Caudate nucleus (tissue), 63 donors: ENCODE measurements at places on chromosomes 2 and 18.

DNA sequence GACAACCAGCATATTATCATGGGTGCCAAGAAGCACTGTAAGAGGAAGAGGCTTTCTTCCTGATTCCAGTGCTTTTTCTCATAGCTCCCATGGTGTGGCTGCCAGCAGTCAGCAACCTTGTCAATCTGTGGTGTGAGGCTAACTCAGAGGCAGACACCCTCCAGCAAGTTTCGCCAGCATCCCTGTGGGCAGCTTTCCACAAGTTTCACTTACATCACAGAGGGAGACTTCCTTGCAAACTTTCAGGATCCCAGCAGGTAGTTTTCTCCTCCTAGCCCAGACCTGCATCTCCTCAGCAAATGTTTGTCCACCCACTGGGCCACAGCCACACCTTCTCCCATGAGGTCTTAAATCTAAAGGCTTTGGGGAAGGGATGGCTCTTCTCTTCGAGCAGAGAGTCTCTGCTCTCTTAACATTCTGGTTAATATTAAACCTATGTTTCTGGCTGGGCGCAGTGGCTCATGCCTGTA, 9.1 kb downstream of the DNAH7 start:
- DNase-seq: no peak

- no peak for DNase-seq
These were observed 60.2 kb downstream of the CDCA7 start for GRCh38 chr2:173414823-173415322.

DNA sequence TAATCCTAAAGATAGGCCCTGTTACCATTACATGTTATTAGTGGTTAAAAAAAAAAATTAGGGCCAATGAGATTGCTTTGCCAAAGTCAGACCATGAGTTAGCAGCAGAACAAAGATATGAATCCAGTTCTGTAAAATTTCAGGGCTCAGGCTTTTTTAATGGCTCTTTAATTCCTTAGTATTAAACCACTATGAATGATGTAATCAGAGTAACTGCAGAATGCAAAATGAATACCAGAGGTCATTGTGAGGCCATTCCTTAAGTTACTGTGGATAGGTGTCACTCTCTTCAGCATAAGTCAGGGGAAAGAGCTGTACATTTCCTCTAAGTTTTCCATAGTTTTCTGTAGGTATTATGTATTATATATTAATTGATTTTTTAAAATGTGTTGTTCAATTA, 42.2 kb upstream of the TBR1 start:
- no peak for DNase-seq

- DNase-seq: no peak
These were observed 239.8 kb upstream of the MYT1L start for GRCh38 chr2:2570871-2571270.

DNA sequence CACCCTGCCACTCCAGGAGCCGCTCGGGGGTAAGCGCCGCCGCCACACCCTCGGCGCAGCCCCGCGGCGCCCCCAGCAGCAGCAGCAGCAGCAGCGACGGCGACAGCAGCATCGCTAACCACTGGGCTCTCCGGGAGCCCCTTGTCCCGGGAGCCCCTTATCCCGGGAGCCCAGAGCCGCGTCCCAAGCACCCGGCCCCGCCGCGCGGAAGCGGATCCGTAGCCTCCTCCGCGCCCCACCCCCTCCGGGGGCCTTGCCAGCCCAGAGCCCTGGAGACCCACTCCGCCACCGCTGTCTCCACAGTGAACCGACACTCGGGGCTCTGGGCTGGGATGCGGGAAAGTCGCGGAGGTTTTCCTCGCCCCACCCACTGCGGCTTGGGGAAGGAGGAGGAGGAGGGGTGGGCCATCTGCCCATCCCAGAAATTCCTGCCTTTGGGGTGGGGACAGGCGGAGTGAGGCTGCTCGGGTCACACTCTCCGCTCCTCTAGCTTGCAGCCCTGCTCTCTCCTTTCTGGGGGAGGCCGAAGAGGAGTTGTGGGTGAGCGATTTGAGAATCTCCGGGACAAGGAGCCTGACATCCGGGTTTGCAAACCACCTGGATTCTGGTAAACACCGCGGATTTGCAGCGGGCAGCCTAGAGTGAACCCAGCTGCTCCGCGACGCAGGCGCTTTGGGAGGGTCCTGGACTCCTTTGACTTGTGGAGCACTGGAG, at the start of gene PLA2R1:
PLA2R1 (minus strand) TSS at position 324 of the 714 bp plus-strand sequence; CDS start at position 112, 212 bp downstream.
- no peak for DNase-seq

- no peak for DNase-seq
These were observed 136.1 kb downstream of the DNER start for GRCh38 chr2:229578052-229578846.

GRCh38 chr2:120680136-120680761, 55.4 kb upstream of the GLI2 start:
- DNase-seq: peak; percentile 37

DNA sequence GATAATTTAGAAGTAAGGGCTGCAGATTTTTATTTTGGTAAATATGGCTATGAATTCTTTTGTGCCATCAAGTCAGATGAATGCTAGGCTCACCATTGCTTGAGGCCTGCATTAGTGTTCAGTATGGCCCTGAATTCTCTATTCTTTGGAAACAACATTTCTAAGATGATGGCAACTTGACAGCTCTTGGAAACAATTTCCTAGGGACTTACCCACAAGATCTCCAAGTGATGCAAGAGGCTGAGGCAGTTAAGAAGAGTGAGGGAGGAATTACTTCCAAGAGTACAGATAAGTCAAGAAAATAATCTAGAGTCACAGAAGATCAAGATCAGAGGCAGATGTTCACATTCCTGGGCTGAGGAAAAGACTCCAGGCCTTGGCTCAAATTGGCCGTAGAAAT, 129.1 kb downstream of the NRP2 start:
- DNase-seq: no peak

DNA sequence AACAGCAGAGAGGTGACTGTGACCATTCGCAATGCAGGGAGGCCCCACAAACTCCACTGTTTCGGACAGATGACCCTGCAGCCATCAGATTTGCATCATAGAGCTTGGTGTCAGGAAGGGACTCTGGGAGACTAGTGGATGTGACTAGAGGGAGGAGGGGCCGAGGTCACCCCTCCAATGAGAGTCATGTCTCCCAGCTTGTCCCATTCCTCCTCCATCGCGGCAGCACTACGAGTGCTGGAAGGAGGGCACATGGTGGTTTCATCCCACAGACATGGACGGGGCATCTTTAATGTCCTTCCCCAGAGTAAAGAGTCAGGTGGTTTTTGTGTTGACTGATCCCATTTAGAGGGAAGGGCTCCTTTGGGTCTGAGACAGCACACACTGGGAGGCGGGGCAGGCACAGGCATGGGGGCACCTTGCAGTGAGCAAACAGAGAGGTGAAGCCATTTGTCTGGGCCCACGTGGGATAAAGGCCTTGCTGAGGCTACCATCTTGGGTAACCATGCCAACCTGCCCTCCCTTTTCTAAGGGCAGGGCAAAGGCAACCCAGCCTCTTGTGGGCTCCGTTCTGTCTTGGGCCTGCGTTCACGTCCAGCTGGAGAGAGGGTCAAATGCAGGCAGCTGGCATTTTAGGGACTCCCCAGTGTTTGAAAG, 208.1 kb downstream of the ASB1 start:
- no peak for DNase-seq

GRCh38 chr18:73283788-73284187, 416.0 kb upstream of the NETO1 start:
- no peak for DNase-seq

GRCh38 chr2:212227755-212228154, 310.8 kb downstream of the ERBB4 start:
- DNase-seq: no peak

DNA sequence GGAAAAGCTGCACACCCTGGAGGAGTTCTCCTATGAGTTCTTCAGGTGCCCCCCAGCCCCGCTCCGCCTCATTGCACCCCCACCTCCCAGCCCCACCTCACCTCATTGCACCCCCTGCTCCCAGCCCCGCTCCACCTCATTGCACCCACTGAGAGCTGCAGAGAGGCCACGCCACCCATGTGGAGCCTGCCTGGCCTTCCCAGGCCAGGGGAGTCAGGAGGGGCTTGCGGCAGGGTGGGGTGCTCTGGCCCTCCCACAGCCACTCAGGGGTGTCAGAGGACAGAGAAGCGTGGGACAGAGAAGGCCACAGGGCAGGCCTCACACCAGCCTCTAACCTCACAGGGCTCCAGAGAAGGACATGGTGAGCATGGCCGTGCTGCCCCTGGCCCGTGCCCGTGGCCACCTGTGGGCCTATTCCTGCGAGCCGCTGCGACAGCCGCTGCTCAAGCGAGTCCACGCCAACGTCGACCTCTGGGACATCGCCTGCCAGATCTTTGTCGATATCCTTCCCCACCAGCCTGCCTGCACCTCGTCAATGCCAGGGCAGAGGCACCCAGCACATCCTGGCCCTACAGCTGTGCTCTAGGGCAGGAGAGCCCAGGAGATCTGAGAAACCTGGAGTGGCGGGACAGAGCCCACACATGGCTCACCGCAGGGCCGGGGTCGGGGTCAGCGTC, 15.0 kb upstream of the GPR17 start:
- no peak for DNase-seq

DNA sequence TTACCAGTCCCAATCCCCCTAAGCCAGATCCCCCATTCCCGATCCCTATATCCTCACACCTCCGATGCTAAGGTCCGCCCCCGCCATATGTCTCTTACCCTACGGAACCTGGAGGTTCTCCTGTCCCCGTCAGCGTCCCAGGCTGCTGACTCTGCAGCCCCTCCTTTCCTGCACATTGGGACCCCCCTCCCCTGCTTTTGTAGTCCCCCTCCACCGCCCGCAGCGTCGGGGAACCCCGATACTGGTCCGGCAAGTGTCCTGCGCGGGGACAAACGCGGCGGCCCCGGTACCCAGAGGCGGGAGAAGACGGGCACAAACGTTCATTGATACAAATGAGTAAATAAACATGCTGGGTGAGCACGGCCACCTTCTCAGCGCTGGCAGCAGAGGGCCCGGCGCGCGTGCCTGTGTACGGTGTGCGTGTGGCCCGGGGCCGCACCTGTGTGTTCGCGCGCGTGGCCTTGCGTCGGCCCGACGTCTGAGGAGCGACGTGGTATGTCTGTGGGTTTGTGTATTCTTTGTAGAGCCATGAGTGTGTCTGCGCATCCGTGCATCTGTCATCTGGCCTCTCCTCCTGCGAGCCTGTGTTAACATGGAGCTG, 2.0 kb upstream of the CYP26B1 start:
- DNase-seq: no peak

DNA sequence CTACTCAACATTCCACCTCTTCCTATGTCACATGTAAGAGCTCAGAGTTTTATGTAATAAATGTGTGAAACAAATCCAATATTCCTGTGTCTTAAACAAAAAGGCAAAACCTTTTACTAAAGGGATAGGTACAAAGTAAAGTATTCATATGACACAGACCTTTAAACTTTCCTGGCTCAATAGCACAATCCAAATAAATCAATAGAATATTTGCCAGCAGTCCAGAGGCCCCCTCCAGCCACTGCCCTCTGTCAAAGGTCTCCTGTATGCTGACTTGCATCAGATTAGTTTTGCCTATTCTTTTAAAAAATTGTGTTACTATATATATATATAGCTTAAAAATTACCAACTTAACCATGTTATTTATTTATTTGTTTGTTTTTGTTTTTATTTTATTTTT, 17.7 kb upstream of the PHLPP1 start:
- no peak for DNase-seq

DNA sequence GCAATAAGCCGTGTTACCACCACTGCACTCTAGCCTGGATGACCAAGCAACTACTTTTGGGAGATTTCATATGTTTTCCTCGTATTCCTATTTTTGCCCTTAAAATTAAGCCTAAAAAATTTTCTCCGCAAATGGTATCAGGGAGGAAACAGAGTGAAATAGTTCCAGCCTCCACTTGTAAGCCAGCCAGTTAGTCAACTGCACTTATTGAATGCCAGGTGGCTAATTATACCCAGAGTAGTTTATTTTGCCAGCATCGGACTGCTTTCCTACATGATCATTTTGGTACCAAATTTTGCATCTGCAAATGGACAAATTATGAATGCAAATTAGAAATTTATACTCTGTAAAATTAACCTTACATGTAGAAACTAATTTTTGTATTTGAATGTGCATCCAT, 90.2 kb upstream of the ARHGAP28 start:
- no peak for DNase-seq

DNA sequence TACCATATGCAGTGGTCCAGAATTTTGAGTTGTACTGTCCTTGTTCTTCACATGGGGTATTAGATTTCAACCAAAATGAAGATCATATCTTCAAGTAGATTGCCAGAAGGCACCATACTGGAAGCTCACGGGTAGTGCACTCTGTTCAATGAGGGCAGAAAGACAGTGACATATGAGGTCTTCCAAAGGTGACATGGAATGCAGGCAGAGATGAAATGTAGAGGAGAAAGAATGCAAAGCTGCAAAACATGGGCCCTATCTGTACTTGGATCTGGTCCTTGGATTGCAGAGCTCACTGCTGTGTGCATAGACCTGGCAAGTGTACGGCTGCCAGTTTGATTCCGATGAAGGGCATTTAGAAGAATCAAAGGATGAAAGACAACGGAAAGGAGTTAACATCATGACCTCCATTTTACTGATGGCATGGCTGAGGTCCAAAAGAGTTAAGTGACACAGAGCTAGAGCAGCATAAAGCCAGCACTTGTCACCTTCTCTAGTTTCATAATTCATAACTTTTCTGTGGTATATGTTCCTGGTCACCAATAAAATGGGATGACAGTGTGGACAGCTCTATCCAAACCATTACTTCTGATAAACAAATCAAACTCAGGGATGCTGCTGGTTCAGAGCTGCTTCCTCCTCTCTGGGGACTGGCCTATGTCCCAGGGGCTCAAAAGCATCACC, 64.7 kb downstream of the BCL2 start:
- no peak for DNase-seq

GRCh38 chr2:100141906-100142305, 484 bp downstream of the AFF3 start:
- no peak for DNase-seq

GRCh38 chr2:61762292-61762691, 91.6 kb downstream of the FAM161A start:
- DNase-seq: no peak

DNA sequence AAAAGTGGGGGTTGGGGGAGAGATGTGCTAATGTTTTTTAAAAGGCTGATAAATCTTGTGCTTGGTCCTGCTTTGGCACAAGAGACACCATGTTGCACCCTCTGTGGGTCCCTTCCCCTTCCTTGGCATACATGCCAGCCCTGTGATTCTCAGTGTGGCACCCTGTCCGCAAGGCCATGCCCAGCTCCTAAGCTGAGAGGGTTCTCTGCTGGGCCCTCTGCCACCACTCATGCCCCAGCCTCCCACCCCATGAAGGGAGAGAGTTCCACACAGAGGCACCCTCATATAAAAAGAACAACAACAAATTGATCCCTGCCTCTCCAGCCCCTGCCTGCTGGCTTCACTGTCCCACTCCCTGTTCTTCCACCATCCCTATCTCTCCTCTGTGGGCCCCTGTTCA, 2.5 kb upstream of the ADCY3 start:
- DNase-seq: no peak

GRCh38 chr2:120453635-120453998, 107.7 kb downstream of the INHBB start:
- no peak for DNase-seq

DNA sequence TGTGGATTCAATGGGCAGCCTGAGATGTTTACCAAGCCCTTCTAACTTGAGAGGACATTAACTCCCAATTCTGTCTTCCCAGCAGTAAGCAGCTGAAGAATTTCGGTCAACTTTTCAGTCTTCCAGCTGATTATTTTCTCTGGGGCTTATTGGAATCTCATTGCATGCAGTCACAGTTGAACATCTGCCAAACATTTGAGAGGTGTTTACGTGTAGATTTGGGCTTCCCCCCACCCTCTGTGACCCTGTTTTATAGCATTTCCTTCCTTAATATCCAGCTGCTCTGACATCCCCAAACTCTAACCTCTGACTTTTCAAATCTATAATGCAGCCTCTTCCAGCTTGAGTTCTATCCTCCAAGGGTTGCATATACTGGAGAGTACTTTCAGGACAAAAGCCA, 16.5 kb upstream of the VIT start:
- DNase-seq: no peak
